Chondrocyte (in vitro differentiated cells): ENCODE measurements at places on chromosomes 6 and 20. TPM values are rescaled to one million over a fixed set of nuclear protein-coding genes. Genes with fewer than 3 reads are reported as not detected.

- no peaks in the 10 kb centered on the region for H3K36me3 ChIP-seq
- no peak overlapping the region for H3K4me3 ChIP-seq
- no peak for DNase-seq
- H3K27me3 ChIP-seq, result peaks cover 3% of the 10 kb centered on the region
- H3K27ac ChIP-seq, result no peak overlapping the region
These were observed 37.4 kb downstream of the ANGPT4 start for GRCh38 chr20:878511-879307.

- H3K27ac ChIP-seq, result no peak overlapping the region
- DNase-seq, result no peak
- H3K4me3 ChIP-seq, result no peak overlapping the region
- no peaks in the 10 kb centered on the region for H3K4me1 ChIP-seq
- no peaks in the 10 kb centered on the region for H3K36me3 ChIP-seq
- H3K27me3 ChIP-seq, result peaks cover 12% of the 10 kb centered on the region
These were observed 31.1 kb downstream of the LAMA2 start for GRCh38 chr6:128914051-128914450.

- peaks cover 18% of the 10 kb centered on the region for H3K27me3 ChIP-seq
- DNase-seq, result no peak
- H3K4me3 ChIP-seq, result no peak overlapping the region
- no peaks in the 10 kb centered on the region for H3K4me1 ChIP-seq
- H3K36me3 ChIP-seq, result peaks cover 2% of the 10 kb centered on the region
These were observed 19.5 kb downstream of the SF3B5 start for GRCh38 chr6:144075875-144076274.

Gene GCLC
- total RNA-seq, result 35.2 to 39.0 TPM (median 37.1 TPM) in 3 replicates

DNA sequence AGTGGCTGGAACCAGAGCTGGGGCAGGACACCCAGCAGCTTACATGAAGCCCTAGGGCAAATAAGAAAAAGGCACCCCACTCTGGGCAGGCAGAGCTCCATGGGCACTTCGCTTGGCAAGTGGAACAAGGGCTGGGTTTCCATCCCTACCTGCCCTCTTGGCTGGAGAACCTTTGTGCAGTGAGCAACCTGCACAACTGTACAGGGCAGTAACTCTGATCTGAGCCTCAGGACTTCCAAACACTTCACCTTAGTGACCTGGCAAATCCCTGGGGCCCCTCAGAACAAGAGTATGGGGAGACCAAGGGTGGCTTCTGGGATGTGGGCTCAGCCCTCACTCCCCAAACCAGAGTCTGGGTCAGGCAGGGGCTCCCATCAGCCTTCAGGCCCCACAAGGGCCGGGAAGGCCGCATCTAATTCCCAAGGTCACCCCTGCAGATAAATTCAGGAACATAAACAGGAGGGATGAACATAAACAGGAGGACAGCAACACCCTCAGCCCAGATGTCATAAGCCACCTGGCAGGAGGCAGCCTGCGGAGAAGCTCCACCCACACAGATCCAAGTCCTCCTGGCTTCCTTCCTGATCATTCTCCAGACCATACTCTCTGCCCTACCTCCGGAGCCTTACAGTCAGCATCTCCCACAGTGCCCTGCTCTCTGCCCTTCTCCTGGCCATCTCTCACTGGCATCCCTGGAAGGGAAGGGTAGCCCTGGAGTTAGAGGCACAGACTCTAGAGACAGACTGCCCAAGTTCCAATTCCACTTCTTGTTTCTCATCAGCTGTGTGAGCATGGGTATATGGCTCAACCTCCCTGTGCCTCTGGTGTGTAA lies 37.5 kb downstream of the HNF4A start:
- peak; percentile 54 for DNase-seq
- H3K27me3 ChIP-seq, result peaks cover 37% of the 10 kb centered on the region
- H3K4me1 ChIP-seq, result peaks cover 2% of the 10 kb centered on the region
- H3K4me3 ChIP-seq, result no peak overlapping the region

GRCh38 chr6:170259278-170259677 lies 31.6 kb downstream of the DLL1 start:
- H3K4me3 ChIP-seq, result no peak overlapping the region
- H3K27me3 ChIP-seq, result peaks cover 23% of the 10 kb centered on the region
- no peak overlapping the region for H3K27ac ChIP-seq
- H3K36me3 ChIP-seq, result no peaks in the 10 kb centered on the region

Gene TFAP2A
- total RNA-seq, result 0.74 to 26.6 TPM (median 1.4 TPM) in 3 replicates

Gene SRMS
- total RNA-seq, result not detected in 3 replicates

DNA sequence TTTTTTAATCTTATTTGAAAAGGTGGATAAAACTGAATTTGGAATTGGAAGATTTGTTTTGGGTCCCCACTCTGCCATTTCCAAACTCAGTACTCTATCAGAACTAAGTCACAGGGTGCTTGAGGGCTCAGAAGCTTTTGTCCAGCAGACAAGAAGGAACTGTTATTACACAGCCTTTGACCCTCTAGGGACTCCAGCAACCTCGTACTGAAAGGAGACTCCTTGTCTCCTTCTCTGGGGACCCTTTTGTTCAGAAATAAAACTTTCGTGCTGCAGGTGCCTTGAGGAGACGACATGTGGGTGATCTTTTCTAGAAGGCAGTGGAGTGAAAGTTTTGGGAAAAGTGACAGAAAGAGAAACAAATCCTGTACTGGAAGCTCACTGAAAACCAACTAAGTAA lies 7.4 kb upstream of the POLR1H start:
- peaks cover 3% of the 10 kb centered on the region for H3K36me3 ChIP-seq
- H3K4me3 ChIP-seq, result no peak overlapping the region
- H3K4me1 ChIP-seq, result no peaks in the 10 kb centered on the region

DNA sequence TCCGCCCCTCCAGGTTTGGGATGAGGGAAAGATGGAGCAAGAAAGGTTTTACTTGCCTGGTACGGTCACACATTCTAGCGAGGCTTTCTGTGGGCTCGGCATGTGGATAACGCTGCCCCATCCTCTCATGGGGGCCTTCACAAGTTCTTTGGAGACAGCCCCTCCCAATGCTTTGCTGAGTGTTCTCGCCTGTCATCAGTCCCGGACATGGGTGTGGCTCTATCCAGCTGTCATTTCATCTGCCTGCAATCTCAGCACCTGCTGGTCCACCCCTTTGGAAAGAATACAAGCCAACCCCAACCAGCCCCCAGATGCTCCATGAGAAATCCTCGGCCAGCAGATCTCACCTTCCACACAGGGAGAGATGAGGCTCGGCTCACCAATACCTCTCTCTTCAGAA lies 30.3 kb upstream of the MDGA1 start:
- no peak overlapping the region for H3K27ac ChIP-seq
- DNase-seq, result no peak
- H3K4me1 ChIP-seq, result peaks cover 25% of the 10 kb centered on the region
- H3K27me3 ChIP-seq, result peaks cover 2% of the 10 kb centered on the region
- no peak overlapping the region for H3K4me3 ChIP-seq

GRCh38 chr6:24827162-24827561 lies 28.4 kb upstream of the ARMH2 start:
- no peaks in the 10 kb centered on the region for H3K27me3 ChIP-seq
- H3K4me3 ChIP-seq, result no peak overlapping the region
- no peak overlapping the region for H3K27ac ChIP-seq
- peaks cover 25% of the 10 kb centered on the region for H3K4me1 ChIP-seq
- H3K36me3 ChIP-seq, result no peaks in the 10 kb centered on the region

Gene ABHD16B
- not detected in 3 replicates for total RNA-seq

Gene RFX6
- total RNA-seq, result not detected in 3 replicates

DNA sequence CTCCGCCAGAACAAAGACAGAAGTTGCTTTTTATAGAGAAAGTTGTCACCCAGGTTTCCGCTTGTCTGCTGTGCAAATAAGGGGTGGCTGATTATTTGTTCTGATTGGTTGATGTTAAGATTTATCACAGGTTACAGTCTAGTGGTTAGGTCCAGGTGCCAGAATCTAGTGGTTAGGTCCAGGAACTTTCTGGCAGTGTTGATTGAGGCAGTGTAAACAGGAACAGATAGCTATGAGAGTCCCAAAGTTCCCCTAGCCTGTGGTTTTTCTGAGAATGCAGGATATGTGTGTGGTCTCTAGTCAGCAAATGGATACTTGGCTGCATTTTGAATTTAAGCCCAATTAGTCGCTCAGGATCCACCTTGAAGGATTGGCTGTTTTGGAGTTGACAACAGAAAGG lies 148.0 kb downstream of the TMEM200A start:
- no peak overlapping the region for H3K27ac ChIP-seq
- H3K4me1 ChIP-seq, result peaks cover 6% of the 10 kb centered on the region
- H3K36me3 ChIP-seq, result no peaks in the 10 kb centered on the region
- DNase-seq, result no peak

DNA sequence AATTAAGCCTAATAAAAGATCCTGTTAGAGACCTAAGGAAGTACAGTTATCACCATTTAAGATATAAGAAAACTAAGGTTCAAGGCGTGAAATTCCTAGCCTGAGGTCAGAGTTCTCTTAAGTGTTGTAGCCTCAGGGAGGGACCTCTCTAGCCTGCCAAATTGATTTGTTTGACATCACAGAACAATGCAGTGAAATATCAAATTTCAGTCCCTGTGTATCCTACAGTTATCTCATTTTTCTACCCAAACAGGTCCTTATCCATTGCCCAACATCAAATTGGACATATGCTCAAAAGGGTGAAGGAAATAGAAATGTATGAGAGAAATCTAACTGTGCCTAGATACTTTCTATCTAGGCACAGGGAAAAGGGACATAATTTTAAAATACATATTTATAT lies 63.0 kb downstream of the NCOA7 start:
- no peak overlapping the region for H3K4me3 ChIP-seq
- H3K4me1 ChIP-seq, result peaks cover 14% of the 10 kb centered on the region
- DNase-seq, result no peak
- no peaks in the 10 kb centered on the region for H3K27me3 ChIP-seq

- peak overlapping the region; percentile 76 for H3K27ac ChIP-seq
- H3K4me3 ChIP-seq, result no peak overlapping the region
- no peak for DNase-seq
- H3K4me1 ChIP-seq, result peaks cover 31% of the 10 kb centered on the region
- H3K27me3 ChIP-seq, result no peaks in the 10 kb centered on the region
- no peaks in the 10 kb centered on the region for H3K36me3 ChIP-seq
These were observed 33.9 kb upstream of the STXBP5 start for GRCh38 chr6:147170269-147170668.

GRCh38 chr6:119760046-119760445 lies 410.5 kb upstream of the MAN1A1 start:
- H3K27me3 ChIP-seq, result peaks cover 5% of the 10 kb centered on the region
- H3K4me3 ChIP-seq, result no peak overlapping the region
- H3K4me1 ChIP-seq, result no peaks in the 10 kb centered on the region
- H3K27ac ChIP-seq, result no peak overlapping the region
- DNase-seq, result no peak

DNA sequence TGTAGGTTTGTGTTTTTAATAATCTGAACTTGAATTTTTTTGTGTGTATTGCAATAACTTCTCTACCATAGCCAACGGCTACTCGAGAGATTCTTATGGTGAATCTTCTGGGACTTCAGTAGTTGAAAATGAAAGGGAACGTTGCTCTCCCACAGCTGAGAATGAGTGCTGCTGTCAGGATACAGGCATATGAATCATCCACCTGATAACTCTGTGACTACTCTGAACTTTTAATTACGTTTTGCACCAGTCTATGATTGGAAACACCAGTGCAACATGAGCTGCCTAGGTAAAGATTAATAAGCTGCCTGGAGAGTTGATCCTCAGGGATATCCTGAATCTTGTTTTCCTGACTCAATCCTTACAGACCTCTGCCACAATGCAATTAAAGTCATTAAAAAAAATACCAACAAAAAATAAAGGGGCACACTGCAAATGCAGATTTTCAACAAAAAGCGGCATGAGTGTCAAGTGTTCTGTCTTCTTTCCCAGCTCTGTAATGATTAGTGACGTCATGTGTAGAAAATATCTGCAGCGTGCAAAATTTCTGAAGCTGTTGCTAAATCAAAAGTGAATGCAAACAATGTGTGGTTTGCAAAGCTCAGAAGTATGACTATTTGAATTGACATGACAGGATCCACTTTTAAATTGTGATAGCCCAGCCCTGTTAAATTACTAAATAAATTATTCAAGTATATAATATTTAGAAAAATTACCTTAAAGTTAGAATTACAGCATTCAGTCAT lies 432.2 kb downstream of the HTR1B start:
- H3K4me1 ChIP-seq, result peaks cover 13% of the 10 kb centered on the region
- no peak overlapping the region for H3K4me3 ChIP-seq

DNA sequence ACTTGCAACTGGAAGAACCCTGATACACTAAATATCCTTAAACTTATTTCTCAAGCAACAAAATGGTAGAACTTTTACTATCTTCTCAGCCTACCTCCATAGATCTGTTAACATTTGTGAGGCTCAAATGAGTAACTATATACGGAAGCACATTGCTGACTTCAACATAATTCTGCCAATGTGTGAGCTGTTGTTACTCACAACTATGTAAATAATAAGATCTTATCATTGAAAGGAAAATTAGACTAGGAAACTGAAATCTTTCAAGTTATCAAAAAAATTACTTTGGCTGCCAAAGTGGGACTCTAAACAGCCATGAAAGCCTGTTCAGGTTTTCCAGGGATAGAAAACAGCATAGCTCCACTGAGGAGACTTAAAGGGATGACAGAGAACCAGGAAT lies 40.2 kb upstream of the TASP1 start:
- H3K27ac ChIP-seq, result no peak overlapping the region
- H3K36me3 ChIP-seq, result no peaks in the 10 kb centered on the region
- no peak for DNase-seq
- peaks cover 8% of the 10 kb centered on the region for H3K4me1 ChIP-seq
- no peak overlapping the region for H3K4me3 ChIP-seq

DNA sequence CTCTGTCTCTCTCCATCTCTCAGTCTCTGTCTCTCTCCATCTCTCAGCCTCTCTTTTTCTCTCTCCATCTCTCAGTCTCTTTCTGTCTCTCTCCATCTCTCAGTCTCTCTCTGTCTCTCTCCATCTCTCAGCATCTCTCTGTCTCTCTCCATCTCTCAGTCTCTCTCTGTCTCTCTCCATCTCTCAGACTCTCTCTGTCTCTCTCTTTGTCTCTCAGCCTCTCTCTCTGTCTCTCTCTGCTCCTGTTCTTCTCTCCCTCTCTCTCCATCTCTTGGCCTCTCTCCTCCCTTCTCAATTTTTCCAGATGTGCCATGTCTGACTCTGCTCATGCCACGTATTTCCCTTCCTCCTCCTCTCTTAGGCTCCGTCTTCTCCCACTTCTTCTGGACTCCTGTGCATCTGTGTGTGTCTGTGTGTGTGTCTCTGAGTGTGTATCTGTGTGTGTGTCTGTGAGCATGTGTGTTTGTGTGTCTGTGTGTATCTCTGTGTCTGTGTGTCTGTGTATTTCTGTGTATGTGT lies 72.7 kb downstream of the SRC start:
- peaks cover 10% of the 10 kb centered on the region for H3K4me1 ChIP-seq
- DNase-seq, result no peak
- H3K4me3 ChIP-seq, result no peak overlapping the region
- H3K27ac ChIP-seq, result no peak overlapping the region

GRCh38 chr6:118761645-118762044 lies 110.3 kb upstream of the CEP85L start:
- H3K27ac ChIP-seq, result no peak overlapping the region
- H3K36me3 ChIP-seq, result no peaks in the 10 kb centered on the region
- H3K4me1 ChIP-seq, result no peaks in the 10 kb centered on the region
- no peaks in the 10 kb centered on the region for H3K27me3 ChIP-seq

Gene C20orf204
- 0.77 to 3.3 TPM (median 0.97 TPM) in 3 replicates for total RNA-seq
